Erythroblast (primary cell): ENCODE measurements at places on chromosomes 2 and 18.
A peak's percentile ranks its signal among the peaks of the same experiment; 100 is the strongest.

DNA sequence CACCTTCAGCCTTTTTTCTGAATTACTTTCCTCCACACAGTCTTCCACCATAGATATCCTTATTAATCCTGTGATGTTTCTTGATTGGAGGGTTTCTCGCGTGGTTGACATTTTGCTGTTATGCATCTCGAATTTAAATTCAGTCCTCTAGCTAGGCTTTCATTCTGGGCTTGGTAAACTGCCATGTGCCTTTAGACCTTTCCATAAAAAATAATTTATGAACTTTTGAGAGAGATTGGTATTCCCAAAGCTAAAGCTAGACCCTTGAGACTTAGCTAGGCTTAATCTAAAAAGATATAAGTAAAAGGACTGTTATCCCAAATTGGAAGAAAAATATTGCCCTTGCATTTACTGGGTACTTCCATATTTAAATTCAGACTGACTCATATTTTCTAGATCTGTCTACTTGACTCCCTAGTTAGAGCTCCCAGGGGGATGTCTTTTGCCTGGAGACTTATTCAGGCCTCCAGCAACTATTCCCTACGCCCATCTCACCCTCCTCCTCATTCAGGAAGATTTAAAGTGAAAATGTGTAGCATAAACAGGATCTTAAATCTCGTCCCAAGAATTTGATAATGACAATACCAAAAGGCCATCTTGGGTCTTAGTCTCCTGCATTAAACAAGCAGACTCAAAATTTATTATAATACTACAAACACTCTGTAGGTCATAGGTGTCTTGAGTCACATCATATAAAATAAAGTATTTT lies 60.3 kb downstream of the KIAA2012 start:
- DNase-seq: no peak

DNA sequence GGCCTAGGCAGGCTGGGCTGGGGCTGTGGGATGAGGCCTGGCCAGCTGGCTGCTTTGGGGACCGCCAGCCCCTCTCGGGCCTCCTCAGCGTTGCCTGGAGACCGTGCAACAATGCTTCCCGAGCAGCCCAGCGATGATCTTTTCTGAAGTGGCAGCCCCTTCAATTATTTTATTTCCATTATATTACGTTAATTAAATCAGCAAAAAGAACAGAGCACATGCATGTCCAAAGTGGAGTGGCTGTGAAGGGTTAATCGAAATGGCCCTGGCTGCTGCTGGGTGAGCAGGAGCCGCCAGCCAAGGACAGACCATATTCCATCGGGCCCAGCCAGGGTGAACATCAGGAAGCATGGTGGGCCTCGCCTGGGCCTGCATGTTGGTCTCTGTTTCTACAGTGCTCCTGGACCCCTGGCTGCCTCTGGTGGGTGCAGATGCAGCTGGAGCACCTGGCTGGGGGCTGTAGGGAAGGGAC lies 245.5 kb downstream of the MYCN start:
- DNase-seq: no peak

GRCh38 chr2:180219491-180219890 lies 212.4 kb upstream of the CWC22 start:
- DNase-seq: no peak

DNA sequence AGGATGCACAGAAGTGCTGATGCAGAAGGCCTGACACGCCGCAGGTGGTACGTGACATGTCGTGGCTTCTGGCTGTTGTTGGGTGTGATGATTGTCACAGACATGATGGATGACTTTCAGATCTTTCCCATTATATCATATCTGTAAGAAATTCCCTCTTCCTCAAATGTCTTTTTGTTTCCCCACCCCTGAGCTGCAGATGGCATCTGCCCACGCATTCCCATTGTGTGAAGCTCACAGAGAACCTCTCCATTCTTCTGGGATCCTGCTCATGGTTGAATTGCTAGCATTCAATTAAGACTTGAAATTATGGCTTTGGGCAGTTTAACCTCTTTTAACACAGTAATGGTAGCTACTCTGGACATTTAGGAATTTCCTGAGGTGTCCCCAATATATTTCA lies 28.3 kb upstream of the EPHA4 start:
- no peak for DNase-seq

GRCh38 chr2:24214880-24215279 lies 40.0 kb downstream of the FAM228A start:
- no peak for DNase-seq

GRCh38 chr2:60837123-60837522 lies 44.3 kb upstream of the REL start:
- no peak for DNase-seq

DNA sequence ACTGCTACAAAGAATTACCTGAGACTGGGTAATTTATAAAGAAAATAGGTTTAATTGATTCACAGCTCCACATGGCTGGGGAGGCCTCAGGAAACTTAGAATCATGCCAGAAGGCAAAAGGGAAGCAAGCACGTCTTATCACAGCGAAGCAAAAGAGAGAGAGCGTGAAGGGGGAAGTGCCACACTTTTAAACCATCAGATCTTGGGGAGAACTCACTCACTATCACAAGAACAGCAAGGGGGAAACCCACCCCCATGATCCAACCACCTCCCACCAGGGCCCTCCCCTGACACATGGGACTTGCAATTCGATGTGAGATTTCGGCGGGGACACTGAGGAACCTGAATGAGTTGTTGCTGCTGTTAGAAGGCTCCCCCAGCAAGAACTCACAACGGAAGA lies 220.2 kb upstream of the PIEZO2 start:
- DNase-seq: no peak

GRCh38 chr18:12253663-12254135 lies 462 bp upstream of the CIDEA start:
- no peak for DNase-seq

- DNase-seq: peak; percentile 70
These were observed 71.7 kb downstream of the TPGS2 start for GRCh38 chr18:36757081-36757480.

DNA sequence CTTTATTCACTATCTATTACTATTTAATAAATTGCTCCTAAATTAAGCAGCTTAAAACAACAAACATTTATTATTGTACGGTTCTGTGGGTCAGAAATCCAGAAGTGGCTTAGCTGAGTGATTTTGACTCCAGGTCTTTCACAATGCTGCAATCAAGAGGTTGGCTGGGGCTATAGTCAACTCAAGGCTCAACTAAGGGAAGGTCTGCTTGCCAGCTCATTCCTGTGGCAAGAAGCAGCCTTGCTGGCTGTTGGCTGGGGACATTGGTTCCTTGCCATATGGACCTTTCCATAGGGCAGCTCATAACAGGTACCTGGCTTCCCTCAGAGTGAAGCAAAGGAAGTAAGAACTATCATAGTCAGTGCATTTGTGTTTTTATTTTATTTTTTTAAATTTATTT lies 5.0 kb upstream of the MRPL19 start:
- no peak for DNase-seq

DNA sequence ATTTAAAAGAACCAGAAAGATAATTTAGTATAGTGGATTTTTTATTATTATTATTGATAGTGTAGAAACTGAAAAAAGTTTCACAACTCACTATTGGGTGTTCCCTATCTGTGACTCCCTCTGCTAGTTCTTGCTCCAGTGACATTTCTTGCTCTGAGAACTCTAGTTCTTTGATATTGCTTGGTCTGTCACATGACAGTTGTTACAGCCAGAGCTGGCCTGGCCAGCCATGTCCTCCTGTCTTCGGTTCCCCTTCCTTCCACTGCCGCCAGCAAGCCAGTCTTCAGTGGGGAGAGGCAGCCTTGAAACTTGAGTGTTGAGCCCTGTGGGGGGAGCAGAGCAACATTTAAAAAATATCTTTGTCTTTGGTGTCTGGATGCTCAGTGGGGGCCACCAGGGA lies 7.6 kb upstream of the THOC1 start:
- peak; percentile 85 for DNase-seq

GRCh38 chr2:143728498-143728897 lies 599.3 kb downstream of the ARHGAP15 start:
- no peak for DNase-seq

- no peak for DNase-seq
These were observed 51.6 kb upstream of the TAF1B start for GRCh38 chr2:9791711-9792110.

- no peak for DNase-seq
These were observed 543.7 kb downstream of the TRIB2 start for GRCh38 chr2:13260402-13260801.

- no peak for DNase-seq
These were observed 273.9 kb downstream of the MBD2 start for GRCh38 chr18:53950545-53950944.

GRCh38 chr2:109450574-109451273 lies 163.0 kb downstream of the SEPTIN10 start:
- DNase-seq: no peak

DNA sequence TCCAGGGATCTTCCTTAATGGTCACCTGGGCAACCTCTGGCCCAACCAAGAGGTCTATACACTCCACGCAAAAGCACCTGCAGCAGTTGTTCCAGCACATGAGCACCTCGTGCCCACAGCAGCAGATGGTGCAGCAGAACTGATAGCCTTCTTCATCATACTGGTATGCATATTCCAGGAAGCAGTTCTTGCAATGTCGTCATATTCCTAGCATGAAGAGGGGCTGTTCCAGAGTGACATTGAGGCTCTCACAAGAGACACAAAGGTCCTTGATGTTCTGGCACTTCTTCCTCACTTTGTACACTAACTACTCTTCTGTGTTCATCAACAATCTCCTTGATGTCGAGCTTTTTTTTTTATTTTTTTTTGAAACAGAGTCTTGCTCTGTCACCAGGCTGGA lies 386.2 kb downstream of the MEIS1 start:
- no peak for DNase-seq

GRCh38 chr2:29607038-29607420 lies 314.4 kb downstream of the ALK start:
- DNase-seq: no peak

GRCh38 chr2:36362291-36362690 lies 6.7 kb downstream of the CRIM1 start:
- DNase-seq: peak; percentile 36

DNA sequence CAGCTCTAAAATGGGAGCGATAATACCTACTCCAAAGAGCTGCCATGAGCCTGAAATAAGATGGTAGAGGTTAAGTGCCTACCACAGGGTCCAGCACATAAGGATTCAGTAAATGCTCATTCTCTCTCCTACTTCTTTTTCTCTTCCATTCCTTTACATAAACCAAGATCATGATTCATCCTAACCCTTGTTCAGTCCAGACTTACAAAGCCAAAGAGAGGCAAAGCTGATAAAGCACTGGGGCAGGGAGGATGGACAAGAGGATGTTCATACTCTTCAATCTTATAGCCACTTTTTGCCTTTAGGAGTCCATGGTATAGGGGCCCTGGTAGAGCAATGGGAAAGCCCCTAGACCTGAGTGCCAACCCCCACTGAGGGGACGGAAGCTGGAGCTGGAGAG lies 75.6 kb upstream of the PKDCC start:
- DNase-seq: no peak
